ENCODE measurements at places on chromosomes 7 and 10.

- no peak for DNase-seq
Observed at GRCh38 chr10:110350812-110351211, 46.1 kb upstream of the SMNDC1 start.

DNA sequence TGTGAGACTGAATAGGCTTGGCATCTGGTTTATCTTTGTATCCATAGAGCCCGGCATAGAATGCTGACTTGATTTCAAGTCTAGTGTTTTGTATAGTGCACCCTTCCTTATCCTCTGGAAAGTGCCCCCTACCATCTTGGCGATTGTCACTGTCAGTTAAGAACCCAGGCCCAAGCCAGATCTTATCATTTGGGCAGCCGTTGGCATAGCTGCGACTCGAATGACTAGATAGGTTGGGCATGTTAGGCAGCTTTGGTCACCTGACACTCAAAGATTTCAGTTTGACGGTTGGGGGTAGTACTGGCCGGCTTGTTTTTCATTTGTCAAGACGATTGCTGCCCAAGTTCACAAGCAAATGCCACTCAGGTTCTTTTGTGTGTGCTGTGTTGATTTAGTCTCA lies 6.6 kb downstream of the NIPSNAP2 start:
- no peak for DNase-seq

DNA sequence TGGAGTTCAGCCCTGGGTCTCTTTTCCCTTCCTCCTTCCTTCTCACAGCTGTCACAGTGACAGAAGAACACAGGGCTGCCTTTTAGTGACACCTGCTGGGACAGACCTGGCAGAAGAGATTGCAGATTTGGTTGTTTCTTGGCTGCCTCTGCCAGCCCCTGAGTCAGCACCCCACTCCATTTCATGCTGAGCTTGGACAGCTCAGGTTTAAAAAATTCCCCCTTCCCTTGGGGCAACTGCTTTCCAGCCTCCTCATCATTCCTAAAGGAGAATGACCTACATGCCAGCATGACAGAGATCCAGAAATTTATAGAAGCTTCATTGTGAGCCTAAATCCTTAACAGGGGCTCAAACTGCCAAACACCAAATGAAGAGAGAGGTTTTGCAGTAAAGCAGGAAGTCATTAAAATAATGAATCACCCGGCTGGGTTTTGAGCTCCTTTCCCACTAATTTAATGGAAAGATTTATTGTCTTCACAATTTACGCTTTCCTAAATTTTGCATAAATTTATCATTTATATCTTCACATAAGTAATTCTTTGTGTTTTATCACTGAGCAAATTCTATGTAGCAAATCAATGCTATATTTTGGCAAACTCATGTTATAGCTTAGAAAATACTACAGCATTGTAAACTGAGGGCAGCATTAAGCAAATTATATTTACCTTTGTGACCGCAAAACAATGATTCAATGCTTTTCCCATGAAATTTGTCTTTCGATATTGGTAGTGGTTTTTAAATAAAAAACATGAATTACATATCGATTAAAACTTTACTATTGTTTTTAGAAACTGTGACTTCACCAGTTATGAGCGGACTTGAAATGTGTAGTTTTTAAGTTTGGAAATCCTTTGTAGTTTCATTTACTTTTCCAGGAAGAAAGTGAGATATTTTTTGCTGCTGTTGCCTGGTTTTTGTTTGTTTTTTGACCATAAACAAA lies 399.5 kb upstream of the ANKRD30A start:
- no peak for DNase-seq

- DNase-seq, result no peak
Observed at GRCh38 chr10:119421891-119422681, 120.4 kb downstream of the RGS10 start.

DNA sequence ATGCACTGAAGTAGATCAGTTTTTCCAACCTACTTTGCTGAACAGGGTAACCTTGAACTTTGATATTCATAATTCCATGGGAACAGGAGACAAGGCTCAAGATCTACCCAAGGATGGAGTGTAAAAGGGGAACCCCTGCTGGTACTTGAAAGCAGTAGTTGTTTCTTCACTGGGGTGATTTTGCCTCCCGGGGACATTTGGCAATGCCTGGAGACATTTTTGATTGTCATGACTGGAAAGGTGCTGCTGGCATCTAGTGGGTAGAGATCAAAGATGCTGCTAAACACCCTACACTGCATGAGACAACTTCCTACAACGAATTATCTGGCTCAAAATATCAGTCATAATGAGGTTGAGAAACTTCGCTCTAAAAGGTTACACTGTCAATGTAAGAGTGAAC lies 214.8 kb upstream of the CTBP2 start:
- no peak for DNase-seq

DNA sequence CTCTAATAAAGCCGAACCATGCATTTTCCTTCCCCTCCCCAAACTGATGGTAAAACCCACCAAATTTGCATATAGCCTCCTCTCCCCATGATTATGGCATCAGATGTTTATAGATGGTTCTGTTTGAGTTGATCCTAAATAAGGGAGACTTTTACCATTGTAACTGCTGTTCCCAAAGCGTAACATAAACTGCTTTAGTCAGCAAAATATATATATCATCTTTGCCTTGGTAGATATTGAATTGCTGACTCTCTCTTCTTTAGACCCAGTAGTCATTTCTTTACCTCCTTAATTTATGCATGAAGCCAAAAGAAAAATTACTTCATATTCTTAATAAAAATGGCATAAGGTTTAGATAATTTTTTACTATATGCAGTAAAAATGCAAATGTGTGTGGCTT lies 86.2 kb upstream of the LRGUK start:
- no peak for DNase-seq

- no peak for DNase-seq
Observed at GRCh38 chr7:33854178-33854577, 51.2 kb upstream of the BMPER start.
